ENCODE measurements at places on chromosomes 1 and 21. TPM values are rescaled to one million over a fixed set of nuclear protein-coding genes. Genes with fewer than 3 reads are reported as not detected.

GRCh38 chr21:33894736-33895288 lies 20.8 kb downstream of the ATP5PO start:
- DNase-seq, result peak; percentile 87

DNA sequence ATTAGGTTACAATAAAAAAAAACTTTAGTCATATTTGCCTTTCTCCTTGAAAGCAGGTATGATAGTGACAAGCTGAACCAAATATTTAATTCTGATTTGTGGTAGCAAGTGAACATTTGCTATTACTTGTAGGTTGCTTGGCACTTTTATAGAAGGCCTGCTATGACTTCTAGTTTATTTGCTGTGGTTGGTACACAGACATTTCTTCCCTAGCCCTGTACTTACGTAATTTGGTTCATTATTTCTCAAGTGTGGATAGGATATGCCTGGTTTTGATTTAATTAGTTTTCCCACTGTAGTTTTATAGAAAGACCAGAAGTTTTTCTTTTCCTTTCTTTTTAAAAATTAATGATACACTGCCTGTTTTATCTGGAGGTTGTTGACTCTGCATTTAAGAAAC lies 55.9 kb downstream of the PPP2R5A start:
- DNase-seq, result no peak

- no peak for DNase-seq
Observed at GRCh38 chr1:66809245-66809644, 8.2 kb upstream of the INSL5 start.

GRCh38 chr1:96104906-96105305 lies 616.7 kb upstream of the PTBP2 start:
- DNase-seq, result no peak

- DNase-seq, result no peak
Observed at GRCh38 chr21:36040389-36040788, 19.9 kb downstream of the SETD4 start.

- DNase-seq, result no peak
Observed at GRCh38 chr1:245829826-245830225, 675.0 kb downstream of the KIF26B start.

Gene RGS8
- not detected for total RNA-seq

Gene MIXL1
- not detected for total RNA-seq

All from Right ventricle myocardium inferior (tissue), 1 donor.